ENCODE measurements at places on chromosomes 3 and 15.
A peak's percentile ranks its signal among the peaks of the same experiment; 100 is the strongest.

DNA sequence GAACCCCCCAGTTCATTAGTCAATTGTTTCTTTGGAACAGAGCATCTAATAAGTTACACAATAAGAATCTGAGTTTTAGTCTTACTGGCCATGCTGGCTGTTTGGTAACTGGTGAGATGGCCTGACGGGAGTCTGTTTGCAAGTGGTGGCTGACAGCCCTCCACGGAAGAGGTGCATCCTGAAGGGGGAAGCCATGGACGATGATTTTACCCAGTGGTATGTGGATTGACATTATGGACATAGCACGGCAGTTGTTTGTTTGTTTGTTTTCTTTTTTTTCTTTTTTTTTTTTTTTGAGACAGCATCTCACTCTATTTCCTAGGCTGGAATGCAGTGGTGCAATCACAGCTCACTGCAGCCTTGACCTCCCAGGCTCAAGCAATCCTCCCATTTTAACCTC, 156.0 kb downstream of the RPLP1 start:
- no peak for DNase-seq

DNA sequence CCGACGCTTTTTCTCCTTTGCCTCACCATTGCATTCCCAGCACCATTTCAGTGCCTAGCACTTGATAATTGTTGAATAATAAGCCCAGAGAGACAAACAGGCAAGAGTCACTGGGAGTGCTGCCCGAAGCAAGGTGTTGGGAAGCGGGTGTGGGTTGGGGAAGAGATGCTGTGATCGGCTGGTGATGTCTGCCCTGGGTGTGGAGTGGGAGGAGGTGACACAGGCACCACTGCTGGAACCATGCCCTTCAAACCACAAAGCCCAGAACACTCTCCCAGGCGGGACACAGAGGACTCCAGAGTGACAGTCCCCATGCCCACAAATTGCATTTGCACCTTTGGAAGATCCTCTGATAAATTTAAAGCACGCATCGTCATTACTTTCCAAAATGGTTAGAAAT, 148.2 kb downstream of the CHSY1 start:
- DNase-seq, result no peak

DNA sequence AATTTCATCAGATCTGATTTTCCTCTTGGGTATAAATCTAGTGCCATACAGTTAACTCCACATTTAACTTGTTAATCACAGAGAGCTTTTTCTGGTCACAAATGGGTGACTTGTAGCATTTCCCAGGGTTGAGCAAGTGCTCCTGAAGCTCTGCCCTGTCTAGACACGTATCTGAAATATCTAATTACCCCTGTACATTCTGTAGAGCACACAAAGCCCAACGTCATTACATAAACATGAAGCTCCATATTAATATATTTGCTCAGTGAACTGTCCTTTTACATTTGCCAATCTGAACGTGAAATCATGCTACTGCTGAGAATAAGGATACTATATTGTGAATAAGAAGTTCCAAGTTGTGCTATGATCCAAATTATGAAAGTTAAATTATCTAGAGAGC, 49.0 kb downstream of the THBS1 start:
- DNase-seq, result no peak

GRCh38 chr3:126493739-126494138, 18.0 kb upstream of the ZXDC start:
- DNase-seq, result no peak

DNA sequence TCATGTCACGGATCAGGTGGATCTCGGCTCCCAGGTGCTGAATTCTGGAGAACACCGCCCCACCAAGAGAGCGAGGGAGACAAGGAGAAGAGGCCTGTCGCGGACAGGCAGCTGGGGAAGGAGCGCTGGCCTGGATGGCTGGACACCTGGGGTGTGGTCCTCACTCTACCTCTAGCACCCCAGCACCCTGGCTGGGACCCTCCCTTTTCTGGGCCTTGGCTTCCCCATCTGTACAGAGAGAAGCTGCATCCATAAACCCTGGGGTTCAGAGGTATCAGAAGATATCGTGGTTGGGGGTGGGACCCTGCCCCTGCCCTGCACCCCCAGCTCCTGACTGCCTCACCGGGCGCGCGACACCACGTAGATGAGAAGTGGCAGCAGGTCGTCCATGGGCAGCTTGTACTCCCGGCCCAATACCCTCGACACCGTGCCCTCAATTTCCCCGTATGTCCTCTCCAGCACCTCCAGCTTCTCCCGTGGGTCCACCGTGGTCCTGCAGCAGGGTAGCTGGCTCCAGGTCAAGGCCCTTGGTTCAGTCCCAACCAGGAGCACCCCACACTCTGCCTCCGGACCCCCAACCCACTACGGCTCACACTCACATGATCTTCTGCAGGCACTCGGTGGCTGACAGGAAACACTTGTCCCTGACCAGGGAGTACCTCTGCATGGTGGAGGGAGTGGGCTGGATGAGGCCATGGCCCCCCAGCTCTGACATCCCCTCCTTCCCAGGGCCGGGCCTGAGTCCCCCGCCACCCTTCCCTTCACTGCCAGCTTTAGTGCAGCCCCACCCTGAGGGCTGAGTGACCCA, 21.7 kb downstream of the ALS2CL start:
- DNase-seq, result peak; percentile 6

- no peak for DNase-seq
Measured at GRCh38 chr3:36381311-36381956, 1.1 kb downstream of the STAC start.

DNA sequence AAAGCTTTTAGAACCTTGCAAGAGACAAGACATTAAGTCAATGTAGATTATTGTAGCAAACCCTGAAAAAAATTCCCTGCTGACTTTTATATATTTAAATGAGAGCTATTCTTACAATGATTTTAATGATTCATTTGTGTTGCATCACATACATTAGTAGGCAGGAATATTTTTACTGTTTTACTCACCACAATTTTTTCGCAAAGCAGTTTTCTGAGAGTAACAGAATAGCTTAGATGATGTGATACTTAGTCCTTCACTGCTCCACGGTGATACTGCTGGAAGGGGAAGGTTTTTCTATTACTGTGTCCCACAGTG, 43.9 kb upstream of the CLRN1 start:
- DNase-seq, result no peak

DNA sequence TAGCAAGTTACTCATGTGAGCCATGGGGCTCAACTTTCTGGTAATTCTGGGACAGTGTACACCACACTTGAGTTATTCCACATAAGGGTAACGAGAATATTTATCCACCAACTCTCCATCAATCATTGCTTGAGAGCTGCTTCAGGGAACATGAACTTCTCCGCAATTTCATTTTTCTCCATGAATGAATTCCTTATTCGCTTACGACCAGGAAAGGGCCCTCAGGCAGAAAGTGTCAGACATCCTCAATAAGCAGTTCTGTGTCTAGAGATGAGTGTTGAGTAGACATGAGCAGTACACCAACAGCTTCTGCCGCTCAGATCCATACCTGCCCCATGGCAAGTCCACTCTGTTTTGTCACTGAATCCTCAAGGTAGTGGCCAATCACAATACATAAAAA, 24.8 kb upstream of the IQCF2 start:
- DNase-seq, result no peak

GRCh38 chr15:61119556-61119955, 109.5 kb downstream of the RORA start:
- DNase-seq, result no peak

GRCh38 chr3:157067114-157067513, 92.8 kb downstream of the CCNL1 start:
- DNase-seq, result no peak

DNA sequence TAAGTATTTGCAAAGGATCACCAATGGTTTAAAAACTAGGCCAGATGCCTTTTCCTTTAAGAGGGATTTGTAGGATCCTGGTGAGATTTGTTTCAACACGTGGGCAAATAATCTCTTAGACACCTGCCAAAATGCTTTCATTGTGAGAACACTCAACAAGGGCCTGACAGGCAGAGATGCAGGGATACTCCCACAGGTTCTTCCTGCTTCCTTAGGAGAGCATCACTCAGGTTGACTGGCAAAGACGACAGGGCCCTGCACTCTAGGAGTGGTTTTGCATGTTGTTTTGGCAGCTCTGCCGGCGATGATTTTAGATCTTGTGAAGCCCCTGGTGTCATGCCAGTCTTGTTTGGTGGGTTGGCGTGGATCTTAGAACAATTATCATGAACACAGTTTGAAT, 184.5 kb downstream of the NR1D2 start:
- no peak for DNase-seq

DNA sequence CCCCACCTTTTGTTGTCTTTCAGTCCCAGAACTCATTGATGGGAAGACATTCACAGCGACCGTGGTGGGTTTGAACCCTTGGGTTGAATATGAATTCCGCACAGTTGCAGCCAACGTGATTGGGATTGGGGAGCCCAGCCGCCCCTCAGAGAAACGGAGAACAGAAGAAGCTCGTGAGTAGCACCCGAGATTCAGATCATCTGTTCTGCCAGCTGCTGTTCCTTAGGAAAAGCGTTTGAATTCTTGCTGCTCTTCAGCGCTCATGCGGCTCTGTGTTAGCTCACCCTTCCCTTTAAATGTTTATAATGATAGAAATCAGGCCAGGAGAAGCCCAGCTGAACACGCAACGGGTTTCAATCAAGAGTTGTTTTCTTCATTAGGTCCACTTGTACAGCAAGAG, 73.0 kb downstream of the IL5RA start:
- DNase-seq, result no peak

DNA sequence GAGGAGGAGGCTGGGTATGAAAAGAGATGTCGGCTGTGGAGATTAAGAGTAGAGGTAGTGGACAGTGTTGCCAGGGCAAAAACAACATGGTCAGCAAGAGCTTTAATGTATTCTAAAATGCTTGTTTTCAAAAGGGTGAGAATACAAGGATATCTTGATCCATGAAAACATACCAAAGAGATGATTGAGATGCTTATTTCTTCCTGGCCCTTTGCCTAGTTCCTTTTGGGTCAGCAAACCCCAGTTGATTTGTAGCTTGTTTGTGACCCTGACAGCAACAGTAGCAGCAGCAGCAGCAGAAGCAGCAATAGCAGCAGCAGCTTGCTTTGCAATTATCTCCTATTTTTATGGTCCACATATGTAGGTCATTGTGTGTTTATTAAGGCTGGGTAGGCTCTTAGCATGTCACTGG, 337.3 kb downstream of the LPP start:
- DNase-seq, result no peak

GRCh38 chr3:161371441-161372320, at the start of gene SPTSSB:
SPTSSB (minus strand) TSS chr3:161371517; CDS start chr3:161346323, 25,194 bp downstream.
- DNase-seq, result peak; percentile 62

- DNase-seq, result no peak
Measured at GRCh38 chr15:50798684-50799083, 33.2 kb upstream of the SPPL2A start.

DNA sequence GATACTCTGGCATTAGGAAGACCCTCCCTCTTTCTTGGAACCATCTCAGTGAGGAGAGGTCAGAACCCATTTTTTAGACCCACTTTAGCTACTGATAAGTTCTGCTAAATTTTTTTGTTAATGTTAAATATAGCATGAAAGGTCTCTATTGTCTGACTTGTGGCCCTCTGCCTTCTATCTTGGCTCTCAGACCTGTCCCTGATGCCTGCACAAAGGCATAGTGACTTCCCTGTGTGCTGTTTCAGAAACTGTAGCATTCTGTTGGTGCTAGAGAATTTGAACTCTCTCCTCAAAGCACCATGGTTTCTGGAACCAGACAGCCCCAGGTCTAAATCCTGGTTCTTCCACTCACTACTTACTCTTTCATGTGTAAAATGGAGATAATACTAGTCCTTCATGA, 15.4 kb downstream of the MAPKBP1 start:
- DNase-seq, result no peak

DNA sequence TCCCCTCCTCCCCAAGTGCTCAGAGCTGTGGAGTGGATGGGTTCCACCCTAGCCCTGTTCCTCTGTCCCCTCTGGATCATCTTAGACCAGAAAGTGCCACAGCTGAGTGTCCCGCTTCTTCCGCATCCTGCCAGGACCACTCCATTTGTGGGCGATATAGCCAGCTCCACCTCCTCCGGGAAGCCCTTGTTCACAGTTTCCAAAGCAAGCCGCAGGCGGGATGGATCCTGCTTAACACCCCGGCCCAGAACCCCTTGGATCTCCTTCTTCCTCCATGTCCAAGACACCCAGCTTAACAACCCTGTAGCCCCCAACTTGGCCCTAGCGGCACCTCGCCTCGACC, 490 bp upstream of the ALAS1 start:
- no peak for DNase-seq

GRCh38 chr3:50665081-50665840, 9.5 kb upstream of the DOCK3 start:
- DNase-seq, result no peak

- DNase-seq, result no peak
Measured at GRCh38 chr3:69130689-69131088, 8.3 kb upstream of the LMOD3 start.

GRCh38 chr15:89167267-89168176, 53.9 kb downstream of the RLBP1 start:
- DNase-seq, result peak; percentile 82

- no peak for DNase-seq
Measured at GRCh38 chr3:134754768-134755559, 40.1 kb upstream of the EPHB1 start.

GRCh38 chr15:85097725-85098124, 116.1 kb downstream of the PDE8A start:
- no peak for DNase-seq

GRCh38 chr3:4220065-4220464, 83.1 kb upstream of the SETMAR start:
- no peak for DNase-seq

- no peak for DNase-seq
Measured at GRCh38 chr3:171372694-171373093, 87.5 kb downstream of the TNIK start.
